Stimulated activated CD4-positive, alpha-beta T cell treated with anti-CD3 and anti-CD28 coated beads, TNF-alpha, amount 100 ng/mL, for 24 hours (primary cell): ENCODE measurements at places on chromosomes 11 and 22.

GRCh38 chr11:67413266-67413849 is 2.1 kb upstream of the CARNS1 start:
- no peak for DNase-seq

- no peak for DNase-seq
These were observed 396 bp downstream of the NPAT start for GRCh38 chr11:108221911-108222573.

GRCh38 chr11:13335319-13335718 is 57.7 kb downstream of the BMAL1 start:
- peak; percentile 34 for DNase-seq

GRCh38 chr11:6404342-6405051 is 14.2 kb downstream of the SMPD1 start:
- no peak for DNase-seq

DNA sequence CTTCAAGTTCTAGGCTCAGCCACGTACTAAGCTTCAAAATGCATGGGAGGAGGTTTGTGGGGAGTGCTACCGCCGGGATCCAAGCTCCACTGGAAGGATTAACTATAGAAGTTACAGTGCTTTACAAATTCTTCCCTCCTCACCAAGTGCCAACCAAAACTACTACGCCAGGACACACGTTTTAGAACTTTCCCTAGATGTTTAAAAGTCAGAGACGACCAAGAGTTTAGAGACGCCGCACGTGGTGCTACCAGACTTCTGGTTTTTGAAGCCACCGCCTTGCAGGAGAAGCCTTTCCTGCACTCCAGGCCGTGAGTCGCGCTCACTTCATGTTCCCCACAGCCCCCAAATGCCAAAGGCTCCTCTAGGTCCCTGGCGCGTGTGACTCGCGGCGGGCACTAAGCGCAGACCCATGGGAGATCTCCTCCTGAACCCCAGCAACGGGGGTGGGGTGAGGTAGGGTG is 734 bp downstream of the SNU13 start:
- no peak for DNase-seq

- DNase-seq: no peak
These were observed 18.7 kb upstream of the PEX26 start for GRCh38 chr22:18059094-18059417.

DNA sequence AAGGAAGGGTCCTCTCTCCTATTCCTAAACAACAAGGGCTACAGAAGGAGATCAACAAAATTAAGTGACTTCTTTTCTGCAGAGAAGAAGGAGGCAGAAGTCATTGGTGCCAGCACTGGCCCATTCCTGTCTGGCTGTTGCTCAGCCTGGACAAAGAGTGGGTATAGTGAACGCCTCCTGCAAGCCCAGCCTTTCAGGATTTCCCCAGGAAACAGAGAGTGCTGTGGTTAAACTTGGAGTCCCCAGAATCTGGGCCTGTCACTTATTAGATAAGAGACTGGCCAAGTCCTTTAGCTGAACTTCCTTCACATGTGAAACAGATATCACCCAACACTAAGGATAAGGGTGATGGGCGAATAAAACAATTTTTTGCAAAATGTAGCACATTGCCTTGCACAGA is 10.9 kb downstream of the TST start:
- no peak for DNase-seq

GRCh38 chr11:111026241-111026640 is 219.3 kb upstream of the POU2AF2 start:
- no peak for DNase-seq

DNA sequence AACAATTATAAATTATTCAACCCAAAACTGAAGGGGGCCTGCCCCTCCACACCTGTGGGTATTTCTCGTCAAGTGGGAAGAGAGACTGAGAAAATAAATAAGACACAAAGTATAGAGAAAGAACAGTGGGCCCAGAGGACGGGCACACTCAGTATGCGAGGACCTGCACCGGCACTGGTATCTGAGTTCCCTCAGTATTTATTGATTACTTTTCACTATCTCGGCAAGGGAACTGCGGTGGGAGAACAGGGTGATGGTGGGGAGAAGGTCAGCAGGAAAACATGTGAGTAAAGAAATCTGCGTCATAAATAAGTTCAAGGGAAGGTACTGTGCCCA is 3.2 kb downstream of the C11orf54 start:
- DNase-seq: no peak

DNA sequence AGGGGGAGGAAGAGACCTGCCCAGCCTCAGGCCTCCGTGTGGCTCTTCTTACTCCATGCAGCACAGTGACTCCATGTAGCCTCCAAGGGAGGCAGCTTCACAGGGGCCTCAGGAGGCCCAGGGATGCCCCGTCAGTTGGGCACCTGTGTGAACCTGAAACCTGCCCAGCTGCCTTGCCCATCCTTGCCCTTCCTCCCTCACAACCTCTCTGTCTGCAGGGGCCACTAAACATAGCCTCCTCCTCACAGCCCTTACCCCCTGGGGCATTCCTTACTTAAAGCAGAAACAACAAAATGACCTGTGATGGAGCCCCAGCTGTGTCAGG is 7.1 kb downstream of the LRRC32 start:
- no peak for DNase-seq
